ENCODE measurements at places on chromosomes 4 and X.

GRCh38 chrX:3026074-3026815 is 15.0 kb upstream of the ARSF start:
- DNase-seq: no peak

DNA sequence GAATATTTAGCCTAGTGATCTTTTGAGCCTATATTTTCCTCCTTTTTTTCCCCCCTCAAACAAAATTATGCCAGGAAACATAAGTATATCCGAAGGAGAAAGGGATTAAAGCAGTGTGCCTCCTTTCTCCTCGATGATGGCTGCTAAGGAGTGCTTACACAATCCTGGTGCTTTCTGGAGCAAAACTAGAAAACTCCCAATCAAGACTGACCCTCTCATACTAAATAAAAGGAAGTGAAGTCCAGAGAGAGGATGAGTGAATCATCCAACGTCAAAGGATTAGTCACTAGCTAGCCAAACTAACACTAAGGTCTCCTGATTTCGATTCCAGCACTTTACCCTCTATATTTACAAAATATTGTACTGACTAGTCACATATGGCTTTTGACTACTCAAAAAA is 146.8 kb downstream of the PPP3CA start:
- DNase-seq: no peak

DNA sequence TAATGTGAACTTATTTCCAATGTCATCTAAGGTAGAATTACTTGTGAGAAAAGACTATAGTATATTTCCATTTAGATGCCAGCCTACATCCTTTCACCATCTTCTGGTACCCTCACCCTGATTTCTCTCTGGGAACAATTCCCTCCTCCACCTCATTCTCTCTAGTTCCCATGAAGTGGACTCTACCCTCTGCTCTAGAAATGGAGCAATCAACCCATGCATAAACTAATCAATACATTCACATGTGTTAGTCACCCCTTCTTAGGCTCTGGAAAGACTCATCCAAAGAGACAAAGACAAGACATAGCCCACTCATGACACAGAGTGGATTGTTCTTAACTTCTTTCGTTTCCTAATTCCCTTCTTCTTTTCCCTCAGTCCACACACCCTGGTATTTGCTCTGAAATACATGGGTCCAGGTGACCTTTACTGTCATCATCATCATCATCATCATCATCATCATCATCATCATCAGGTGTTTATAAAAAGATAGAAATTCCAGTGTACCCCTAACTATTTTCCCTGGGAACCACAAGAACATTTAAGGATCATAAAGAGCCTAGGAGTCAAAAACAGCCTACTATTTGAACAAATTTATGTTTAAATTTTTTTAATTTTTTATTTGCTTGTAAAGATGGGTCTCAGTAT is 298.9 kb upstream of the GALNT7 start:
- DNase-seq: no peak

DNA sequence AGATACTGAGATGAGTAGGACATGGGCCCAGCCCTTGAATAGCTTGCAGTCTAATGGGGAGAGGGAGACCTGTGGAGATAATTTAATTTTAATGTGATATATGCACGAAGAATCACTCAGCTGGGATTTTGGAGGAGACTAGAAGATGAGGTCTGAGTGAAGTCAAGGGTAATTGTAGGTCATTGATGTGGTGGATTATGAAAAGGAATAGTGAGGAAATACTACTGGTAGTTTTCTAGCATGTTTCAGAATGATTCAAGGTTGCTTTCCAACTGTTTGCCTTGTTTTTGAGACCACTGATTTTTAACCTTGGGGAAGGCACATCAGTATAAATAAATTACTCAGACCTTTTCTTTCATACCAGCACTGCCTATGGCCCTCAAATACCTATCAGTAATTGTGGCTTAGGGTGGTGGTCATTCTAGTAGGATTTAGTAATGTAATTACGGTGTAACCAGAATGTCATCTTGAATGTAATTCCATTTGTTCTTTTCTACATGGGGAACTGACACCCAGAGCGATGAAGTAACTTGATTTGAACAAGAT is 25.6 kb downstream of the PTTG2 start:
- no peak for DNase-seq

DNA sequence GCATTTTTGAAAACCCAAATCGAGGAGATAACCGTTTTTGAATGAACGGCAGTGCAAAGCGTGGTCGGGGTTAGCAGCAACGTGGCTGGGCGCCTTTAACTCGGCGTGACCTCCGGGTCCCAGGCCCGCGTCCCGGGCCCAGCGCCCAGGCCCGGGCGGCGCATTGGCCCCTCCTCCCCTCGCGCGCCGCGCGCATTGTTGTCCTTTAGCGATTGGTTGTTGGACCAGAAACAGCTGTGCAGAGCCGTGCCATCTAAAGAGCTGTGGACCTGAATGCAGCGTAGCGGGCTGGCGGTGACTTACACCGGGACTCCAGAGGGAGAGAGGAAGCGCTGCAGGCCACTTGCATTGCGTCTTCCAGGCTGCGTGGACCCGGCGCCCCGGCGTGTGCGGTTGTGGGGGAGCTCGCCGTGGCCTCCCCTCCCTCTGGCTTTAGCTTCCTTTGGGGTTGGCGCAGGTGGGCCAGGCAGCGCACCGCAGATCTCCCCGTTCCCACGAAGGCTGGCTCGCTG is at the start of gene STOX2:
TSS of gene STOX2 (plus strand) at position 227 of the 512 bp plus-strand sequence. CDS start 1,484 bp downstream, outside the sequence.
- peak; percentile 85 for DNase-seq

DNA sequence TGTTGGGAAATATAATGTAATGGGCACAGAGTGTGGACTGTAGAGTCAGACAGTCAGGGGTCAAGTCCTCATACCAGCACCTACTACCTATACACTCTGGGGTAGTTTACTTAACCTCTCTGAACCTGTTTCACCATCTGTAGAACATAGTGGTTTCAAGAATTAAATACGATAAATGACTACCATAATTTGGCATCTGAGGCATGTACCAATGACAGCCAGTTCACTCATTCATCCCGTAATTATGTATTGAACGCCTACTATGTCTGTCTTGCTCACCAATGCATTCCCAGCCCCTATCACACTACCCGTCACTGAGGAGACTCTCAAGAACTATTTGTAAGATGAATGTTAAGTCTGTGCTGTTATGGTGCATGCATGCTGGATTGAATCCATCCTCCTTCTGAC is 2.0 kb upstream of the FGB start:
- no peak for DNase-seq

DNA sequence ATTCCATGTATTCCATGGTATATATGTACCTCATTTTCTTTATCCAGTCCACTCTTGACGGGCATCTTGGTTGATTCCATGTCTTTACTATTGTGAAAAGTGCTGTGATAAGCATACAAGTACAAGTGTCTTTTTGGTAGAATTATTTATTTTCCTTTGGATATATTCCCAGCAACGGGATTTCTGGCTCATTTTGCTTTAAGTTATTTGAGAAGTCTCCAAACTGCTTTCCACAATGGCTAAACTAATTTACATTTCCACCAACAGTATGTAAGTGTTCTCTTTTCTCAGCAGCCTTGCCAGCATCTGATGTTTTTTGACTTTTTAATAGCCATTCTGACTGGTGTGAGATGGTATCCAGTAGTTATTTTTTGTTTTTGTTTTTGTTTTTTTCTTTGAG is 17.6 kb upstream of the FAT4 start:
- DNase-seq: no peak

GRCh38 chrX:100745806-100746537 is 14.1 kb upstream of the SYTL4 start:
- DNase-seq: peak; percentile 22

DNA sequence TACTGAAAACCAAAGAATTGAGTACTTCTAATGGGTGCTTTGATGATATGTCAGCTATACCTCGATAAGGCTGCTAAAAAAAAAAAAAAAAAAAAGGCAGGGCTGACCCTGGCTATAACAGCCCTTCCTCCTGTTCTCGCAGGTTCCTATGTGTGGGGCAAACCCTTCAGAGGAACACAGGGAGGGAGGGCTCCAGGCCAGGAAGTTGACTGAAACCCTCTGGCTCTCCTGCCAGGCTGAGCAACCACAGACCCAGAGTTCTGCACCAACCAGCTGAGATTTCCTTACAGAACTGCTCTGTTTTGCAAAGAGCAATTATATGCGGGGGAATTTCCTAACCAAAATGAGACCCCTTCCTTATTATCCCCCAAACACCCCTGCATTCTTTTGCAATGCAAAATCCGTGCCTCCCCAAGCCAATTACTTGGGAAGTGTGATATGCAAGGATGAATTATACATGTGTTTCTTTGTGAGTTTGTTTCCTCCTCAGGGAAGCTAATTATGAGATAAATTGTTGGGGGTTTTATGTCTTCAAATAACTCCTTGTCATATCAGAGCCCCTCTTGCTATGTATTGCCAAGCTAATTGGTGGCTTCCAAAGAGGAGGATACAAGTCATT is 45.6 kb downstream of the PDHA1 start:
- no peak for DNase-seq

DNA sequence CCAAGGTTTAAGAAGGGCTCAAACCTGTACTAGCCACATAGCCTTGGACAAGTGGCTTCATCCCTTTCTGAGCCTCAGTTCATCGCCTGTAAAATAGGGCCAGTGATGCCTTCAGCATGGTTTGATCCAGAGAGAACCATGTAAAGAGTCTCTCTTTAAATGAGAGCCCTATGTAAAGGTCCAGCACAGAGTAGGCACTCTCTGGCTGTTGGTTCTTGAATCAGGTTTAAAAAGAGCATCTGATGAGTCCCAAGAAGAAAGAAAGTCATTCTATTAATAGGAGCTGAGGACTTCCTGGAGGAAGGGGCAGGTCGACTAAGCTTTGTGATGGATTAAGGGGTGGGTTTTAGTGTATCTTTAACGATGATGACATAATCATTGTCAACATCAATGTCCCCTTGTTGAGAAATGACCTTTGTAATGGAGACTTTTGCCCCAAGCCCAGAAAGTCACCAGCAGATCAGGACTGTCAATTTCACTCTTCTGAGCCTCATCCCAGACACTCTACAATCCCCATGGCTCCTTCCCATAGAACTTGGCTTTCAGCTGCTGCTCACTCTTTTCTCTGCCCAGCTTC is 4.0 kb upstream of the SLC2A9 start:
- DNase-seq: no peak

DNA sequence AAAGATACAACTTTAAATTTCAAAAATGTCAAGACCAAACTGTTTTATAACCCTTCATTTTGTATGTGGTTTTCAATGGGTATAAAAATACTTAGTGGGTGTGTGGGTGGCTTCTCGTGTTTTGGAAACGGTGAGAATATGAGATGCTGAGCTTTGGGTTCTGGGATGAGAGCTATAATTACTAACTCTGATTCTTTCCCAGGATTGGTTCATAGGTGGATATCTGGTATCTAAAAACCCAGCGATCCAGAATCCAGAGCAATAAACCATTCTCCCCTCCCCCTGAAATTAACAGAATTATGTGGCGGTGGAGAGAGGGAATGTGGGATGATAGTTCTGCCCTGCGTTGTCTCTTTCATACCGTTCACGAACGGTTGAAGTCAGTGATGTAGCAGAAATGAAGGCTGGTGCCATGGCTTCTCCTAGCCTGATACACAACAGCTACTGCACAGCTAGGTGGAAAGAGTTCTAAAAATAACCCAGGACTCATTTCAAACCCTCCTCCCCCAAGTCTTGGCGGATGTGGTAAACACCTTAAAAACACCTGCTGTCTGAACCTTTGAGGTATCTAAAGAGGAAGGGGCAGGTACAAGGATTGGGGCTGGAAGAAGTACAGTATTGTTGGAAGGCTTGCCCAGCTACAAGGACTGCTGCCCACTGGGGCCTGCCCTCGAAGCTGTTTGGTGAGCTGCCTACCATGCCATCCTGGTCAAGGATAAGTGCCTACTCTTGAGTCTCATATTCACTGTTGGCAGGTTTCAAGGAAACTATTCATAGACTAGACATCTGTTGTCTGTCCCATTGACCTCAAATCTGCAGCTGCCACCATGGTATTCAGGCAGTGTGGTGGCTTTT is 44.5 kb downstream of the SEPTIN11 start:
- DNase-seq: peak; percentile 54

DNA sequence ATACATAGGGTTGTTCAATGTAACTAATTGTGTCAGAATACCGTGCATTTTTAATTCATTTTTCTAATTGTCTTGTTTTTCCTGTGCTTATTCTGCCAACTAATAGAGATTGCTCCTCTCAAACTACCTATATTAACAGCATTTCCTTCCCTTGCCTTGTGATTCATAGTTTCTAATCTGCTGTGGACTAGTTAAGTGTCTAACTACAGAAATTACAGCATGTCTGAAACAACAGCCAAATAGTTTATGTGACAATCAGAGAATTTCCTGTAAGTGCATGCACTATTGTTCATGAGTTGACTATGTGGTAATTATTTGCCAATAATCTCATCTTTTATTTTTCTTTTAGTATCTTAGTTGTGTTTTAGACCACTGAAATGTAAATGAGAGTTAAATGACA is 4.1 kb upstream of the SEC24B start:
- DNase-seq: no peak

DNA sequence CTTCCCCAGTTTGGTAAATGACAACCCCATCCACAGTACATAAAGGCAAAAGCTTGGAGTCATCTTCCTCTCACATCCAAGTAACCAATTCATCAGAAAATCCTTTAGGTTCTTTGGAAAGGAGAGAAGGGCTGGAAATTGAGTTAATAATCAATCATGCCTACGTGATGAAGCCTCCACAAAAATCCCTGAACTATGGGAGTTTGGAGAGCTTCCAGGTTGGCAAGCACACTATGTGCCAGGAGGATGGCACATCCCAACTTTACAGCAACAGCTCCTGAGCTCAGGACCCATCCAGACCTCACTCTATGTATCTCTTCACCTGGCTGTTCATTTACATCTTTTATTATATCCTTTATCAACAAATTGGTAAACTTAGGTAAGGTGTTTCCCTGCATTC is 98.9 kb downstream of the IQCM start:
- no peak for DNase-seq

DNA sequence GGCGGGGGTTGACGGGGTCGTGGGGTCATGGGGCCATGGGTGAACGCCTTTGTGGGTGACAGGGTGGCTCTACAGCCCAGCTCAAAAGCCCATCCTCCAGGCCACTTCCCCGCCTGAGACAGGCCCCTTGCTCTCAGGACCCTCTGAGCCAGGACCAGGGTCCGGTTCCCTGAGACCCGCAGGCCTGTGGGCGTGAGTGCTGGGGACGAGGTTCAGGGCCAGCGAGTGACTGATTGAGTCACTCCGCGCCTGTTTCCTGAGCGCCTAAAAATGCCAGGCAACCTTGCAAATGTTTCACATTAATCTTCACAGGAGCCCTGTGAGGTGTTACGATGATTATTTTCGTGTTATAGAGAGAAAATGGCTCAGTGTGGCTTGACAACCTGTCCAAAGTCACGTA is 97.8 kb downstream of the ZNF674 start:
- no peak for DNase-seq

DNA sequence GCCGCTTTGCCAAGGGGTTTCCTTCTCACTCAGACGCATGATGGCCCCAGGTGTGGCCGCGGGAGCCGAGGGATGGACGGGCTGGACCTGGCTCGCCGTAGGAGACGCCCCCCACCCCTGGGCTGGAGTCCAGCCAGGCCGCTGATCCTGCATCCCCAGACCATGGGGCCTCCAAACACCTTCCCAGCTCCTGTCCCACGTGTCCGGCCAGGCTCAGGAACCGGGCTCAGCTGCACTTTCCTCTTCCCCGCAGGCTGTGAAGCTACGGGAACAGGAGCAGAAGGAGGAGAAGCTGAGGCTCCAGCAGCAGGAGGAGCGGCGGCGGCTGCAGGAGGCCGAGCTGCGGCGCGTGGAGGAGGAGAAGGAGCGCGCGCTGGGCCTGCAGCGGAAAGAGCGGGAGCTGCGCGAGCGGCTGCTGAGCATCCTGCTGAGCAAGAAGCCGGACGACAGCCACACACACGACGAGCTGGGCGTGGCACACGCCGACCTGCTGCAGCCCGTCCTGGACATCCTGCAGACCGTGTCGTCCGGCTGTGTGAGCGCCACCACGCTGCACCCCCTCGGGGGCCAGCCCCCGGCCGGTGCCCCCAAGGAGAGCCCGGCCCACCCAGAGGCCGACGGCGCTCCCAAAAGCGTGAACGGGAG is 9.1 kb downstream of the AKAP17A start:
- no peak for DNase-seq
